IgD-negative memory B cell (primary cell): ENCODE measurements at places on chromosomes 7 and 10. TPM values are rescaled to one million over a fixed set of nuclear protein-coding genes. Genes with fewer than 3 reads are reported as not detected.

Gene CALCR
- polyA plus RNA-seq: not detected

Gene ATP6V0A4
- polyA plus RNA-seq: not detected

Gene SLC26A5
- not detected for polyA plus RNA-seq

Gene SH2B2
- polyA plus RNA-seq: 64.5 TPM

Gene RARRES2
- polyA plus RNA-seq: not detected

Gene MEIG1
- polyA plus RNA-seq: 2.4 TPM

Gene OPN4
- polyA plus RNA-seq: not detected

Gene CRYGN
- not detected for polyA plus RNA-seq

Gene STEAP1
- polyA plus RNA-seq: not detected
